ENCODE measurements at places on chromosomes 2 and 18. TPM values are rescaled to one million over a fixed set of nuclear protein-coding genes. Genes with fewer than 3 reads are reported as not detected.

- no peaks in the 10 kb centered on the region for H3K4me1 ChIP-seq
- no peak overlapping the region for H3K27ac ChIP-seq
- H3K4me3 ChIP-seq = no peak overlapping the region
- no peaks in the 10 kb centered on the region for H3K27me3 ChIP-seq
- no peaks in the 10 kb centered on the region for H3K36me3 ChIP-seq
These were observed 863.3 kb downstream of the CNTNAP5 start for GRCh38 chr2:124888431-124888830.

DNA sequence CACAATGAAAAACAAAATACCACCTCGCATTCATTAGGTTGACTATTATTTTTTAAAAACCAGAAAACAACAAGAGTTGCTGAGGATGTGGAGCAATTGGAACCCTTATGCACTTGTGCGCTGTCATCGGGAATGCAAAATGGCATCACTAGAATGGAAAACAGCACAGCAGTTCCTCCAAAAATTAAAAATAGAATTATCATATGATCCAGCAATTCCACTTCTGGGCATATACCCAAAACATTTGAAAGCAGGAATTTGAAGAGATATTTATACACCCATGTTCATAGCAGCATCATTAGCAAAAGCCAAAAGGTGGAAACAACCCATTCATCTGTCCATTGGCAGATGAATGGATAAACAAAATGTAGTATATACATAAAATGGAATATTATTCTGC is 11.9 kb upstream of the NMUR1 start:
- no peak overlapping the region for H3K27ac ChIP-seq
- peaks cover 15% of the 10 kb centered on the region for H3K36me3 ChIP-seq
- no peak for DNase-seq

GRCh38 chr2:108946442-108946841 is 42.6 kb downstream of the EDAR start:
- DNase-seq = no peak
- H3K27me3 ChIP-seq = no peaks in the 10 kb centered on the region
- H3K27ac ChIP-seq = no peak overlapping the region
- peaks cover 23% of the 10 kb centered on the region for H3K36me3 ChIP-seq

GRCh38 chr2:133266926-133267590 is 301.2 kb downstream of the NCKAP5 start:
- no peak overlapping the region for H3K27ac ChIP-seq
- peaks cover 7% of the 10 kb centered on the region for H3K27me3 ChIP-seq
- no peak for DNase-seq
- no peak overlapping the region for H3K4me3 ChIP-seq
- H3K4me1 ChIP-seq = no peaks in the 10 kb centered on the region

- H3K4me1 ChIP-seq = no peaks in the 10 kb centered on the region
- no peaks in the 10 kb centered on the region for H3K36me3 ChIP-seq
- no peak for DNase-seq
- H3K27me3 ChIP-seq = no peaks in the 10 kb centered on the region
These were observed 305.7 kb upstream of the MYT1L start for GRCh38 chr2:2636813-2637212.

- H3K4me3 ChIP-seq = no peak overlapping the region
- no peaks in the 10 kb centered on the region for H3K27me3 ChIP-seq
- H3K36me3 ChIP-seq = no peaks in the 10 kb centered on the region
- H3K27ac ChIP-seq = peak overlapping the region; percentile 13
- peak; percentile 18 for DNase-seq
These were observed 155.0 kb downstream of the ARHGAP15 start for GRCh38 chr2:143284087-143284675.

DNA sequence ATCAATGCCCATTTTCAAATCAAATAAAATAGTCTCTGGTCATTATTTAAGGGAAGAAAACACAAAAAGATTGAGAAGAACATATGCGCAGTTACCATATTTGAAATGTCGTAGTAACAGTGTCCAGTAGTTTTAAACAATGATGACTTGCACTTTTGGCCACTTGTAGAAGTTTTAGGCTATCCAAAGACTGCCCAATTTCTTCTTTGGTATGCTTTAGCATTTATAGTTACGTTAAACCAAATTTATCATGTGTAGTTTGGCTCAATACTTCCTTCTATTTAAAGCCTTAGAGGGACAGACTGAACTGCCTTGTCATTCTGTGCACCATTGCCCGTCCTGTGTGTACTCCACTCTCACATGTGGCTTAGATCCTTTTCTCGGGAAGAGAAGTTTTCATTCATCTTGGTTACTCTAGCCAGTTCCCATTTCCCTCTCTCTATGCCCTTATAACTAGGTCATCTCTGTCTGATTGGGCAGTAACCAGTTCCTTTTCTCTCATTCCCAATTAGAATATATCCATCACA is 84.8 kb upstream of the TTN start:
- no peaks in the 10 kb centered on the region for H3K36me3 ChIP-seq
- no peak for DNase-seq
- H3K4me3 ChIP-seq = no peak overlapping the region

DNA sequence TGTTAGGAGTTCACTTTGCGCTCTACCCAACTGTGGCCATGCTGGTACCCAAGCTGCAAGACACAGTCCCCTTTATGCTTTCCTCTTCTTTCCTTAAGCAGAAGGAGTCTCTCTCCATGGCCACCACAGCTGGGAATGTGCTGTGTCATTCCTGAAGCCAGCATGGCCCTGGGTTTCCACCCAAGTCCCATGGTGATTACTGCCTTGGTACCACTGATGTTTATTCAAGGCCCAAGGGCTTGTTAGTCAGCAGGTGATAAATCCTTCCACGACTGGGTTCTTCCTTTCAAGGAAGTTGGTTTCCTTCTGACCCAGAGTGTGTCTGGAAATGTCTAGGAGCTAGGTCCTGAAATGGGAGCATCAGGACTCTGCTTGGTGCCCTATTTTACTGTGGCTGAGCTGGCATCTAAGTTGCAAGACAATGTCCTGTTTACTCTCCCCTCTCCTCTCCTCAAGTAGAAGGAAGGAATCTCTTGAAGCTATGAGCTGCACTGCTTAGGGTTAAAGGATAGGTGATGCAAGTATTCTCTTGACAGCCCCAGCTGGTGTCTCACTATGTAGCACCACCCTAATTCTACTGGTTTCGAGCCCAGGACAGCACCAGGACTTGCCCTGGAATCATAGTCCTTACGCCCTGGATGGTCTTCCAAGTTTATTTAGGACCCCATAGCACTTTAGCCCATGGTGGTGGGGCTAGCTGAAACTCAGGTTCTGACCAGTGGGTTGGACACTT is 18.7 kb upstream of the NUP35 start:
- H3K27me3 ChIP-seq = peaks cover 7% of the 10 kb centered on the region
- no peak overlapping the region for H3K27ac ChIP-seq
- H3K36me3 ChIP-seq = no peaks in the 10 kb centered on the region
- no peaks in the 10 kb centered on the region for H3K4me1 ChIP-seq
- no peak for DNase-seq
- H3K4me3 ChIP-seq = no peak overlapping the region

- no peaks in the 10 kb centered on the region for H3K4me1 ChIP-seq
- no peak overlapping the region for H3K4me3 ChIP-seq
- H3K27ac ChIP-seq = no peak overlapping the region
- H3K27me3 ChIP-seq = peaks cover 8% of the 10 kb centered on the region
- DNase-seq = no peak
- H3K36me3 ChIP-seq = no peaks in the 10 kb centered on the region
These were observed 76.9 kb upstream of the MAP3K20 start for GRCh38 chr2:172998547-172999272.

DNA sequence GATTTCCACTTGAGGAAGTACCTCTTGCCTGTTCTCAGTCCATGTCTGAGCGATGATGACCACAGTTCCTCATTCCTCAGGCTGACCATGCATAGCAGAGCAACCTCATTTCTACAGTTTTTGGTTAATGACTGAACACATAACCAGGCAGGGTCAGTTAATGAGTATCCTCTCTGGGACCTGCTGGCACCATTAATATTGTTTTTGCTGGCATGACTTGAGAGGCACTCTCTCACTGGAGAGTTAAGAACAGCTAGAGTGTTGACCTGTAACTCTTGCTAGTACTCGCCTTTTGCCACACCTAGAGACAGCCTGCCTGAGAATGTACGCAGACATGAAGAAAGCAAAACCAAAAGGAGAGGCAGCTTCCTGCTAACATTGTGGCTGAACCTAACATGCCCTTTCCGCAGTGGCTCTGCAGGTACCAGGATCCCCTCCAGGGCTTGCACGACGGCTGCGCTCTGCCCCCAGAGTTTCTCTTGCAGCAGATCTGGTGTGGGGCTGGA is 23.9 kb downstream of the PECR start:
- H3K4me3 ChIP-seq = peak overlapping the region; percentile 92
- H3K27ac ChIP-seq = peak overlapping the region; percentile 97
- peaks cover 27% of the 10 kb centered on the region for H3K4me1 ChIP-seq
- H3K27me3 ChIP-seq = no peaks in the 10 kb centered on the region

GRCh38 chr2:239917125-239917956 is 107.8 kb downstream of the NDUFA10 start:
- no peak overlapping the region for H3K27ac ChIP-seq
- no peaks in the 10 kb centered on the region for H3K27me3 ChIP-seq
- no peak for DNase-seq
- H3K36me3 ChIP-seq = peaks cover 2% of the 10 kb centered on the region
- no peak overlapping the region for H3K4me3 ChIP-seq
- no peaks in the 10 kb centered on the region for H3K4me1 ChIP-seq

GRCh38 chr2:216142540-216142939 is 33.4 kb downstream of the XRCC5 start:
- peak; percentile 49 for DNase-seq
- no peaks in the 10 kb centered on the region for H3K27me3 ChIP-seq
- H3K4me1 ChIP-seq = peaks cover 36% of the 10 kb centered on the region
- peak overlapping the region; percentile 20 for H3K27ac ChIP-seq

- H3K27me3 ChIP-seq = peaks cover 13% of the 10 kb centered on the region
- H3K4me1 ChIP-seq = no peaks in the 10 kb centered on the region
- no peaks in the 10 kb centered on the region for H3K36me3 ChIP-seq
- no peak for DNase-seq
- no peak overlapping the region for H3K4me3 ChIP-seq
- H3K27ac ChIP-seq = no peak overlapping the region
These were observed 190.1 kb upstream of the GLI2 start for GRCh38 chr2:120545521-120546047.

GRCh38 chr2:30368258-30368657 is 78.8 kb upstream of the LCLAT1 start:
- DNase-seq = no peak
- H3K4me3 ChIP-seq = no peak overlapping the region
- H3K27ac ChIP-seq = no peak overlapping the region
- peaks cover 50% of the 10 kb centered on the region for H3K4me1 ChIP-seq
- H3K36me3 ChIP-seq = peaks cover 2% of the 10 kb centered on the region
- H3K27me3 ChIP-seq = no peaks in the 10 kb centered on the region

DNA sequence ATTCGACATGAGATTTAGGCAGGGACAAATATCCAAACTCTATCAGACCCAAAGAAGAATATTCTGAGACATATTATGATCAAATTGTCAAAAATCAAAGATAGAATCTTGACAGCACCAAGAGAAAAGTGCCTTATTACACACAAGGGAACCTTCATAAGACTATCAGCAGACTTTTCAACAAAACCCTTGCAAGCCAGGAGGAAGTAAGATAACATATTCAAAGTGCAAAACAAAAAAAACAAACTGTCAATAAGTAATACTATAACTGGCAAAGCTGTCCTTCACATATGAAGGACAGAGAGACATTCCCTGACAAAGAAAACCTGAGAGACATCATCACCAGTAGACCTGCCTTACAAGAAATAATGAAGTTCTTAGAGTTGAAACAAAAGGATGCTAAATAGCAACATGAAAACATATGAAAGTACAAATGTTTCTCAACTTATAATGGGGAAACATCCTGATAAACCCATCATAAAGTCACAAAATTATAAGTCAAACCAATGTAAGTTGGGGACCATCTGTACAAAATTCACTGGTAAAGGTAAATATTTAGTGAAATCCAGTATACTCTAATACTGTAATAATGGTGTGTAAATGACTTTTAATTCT is 76.6 kb downstream of the FAM171B start:
- no peaks in the 10 kb centered on the region for H3K36me3 ChIP-seq
- no peak overlapping the region for H3K27ac ChIP-seq
- no peaks in the 10 kb centered on the region for H3K4me1 ChIP-seq
- H3K4me3 ChIP-seq = no peak overlapping the region
- peaks cover 4% of the 10 kb centered on the region for H3K27me3 ChIP-seq

- no peak for DNase-seq
- no peaks in the 10 kb centered on the region for H3K4me1 ChIP-seq
- H3K4me3 ChIP-seq = no peak overlapping the region
- H3K27me3 ChIP-seq = no peaks in the 10 kb centered on the region
- H3K36me3 ChIP-seq = no peaks in the 10 kb centered on the region
These were observed 166.5 kb downstream of the PTPRM start for GRCh38 chr18:7733642-7734041.

- H3K27ac ChIP-seq = no peak overlapping the region
- no peaks in the 10 kb centered on the region for H3K27me3 ChIP-seq
- no peaks in the 10 kb centered on the region for H3K36me3 ChIP-seq
- peaks cover 10% of the 10 kb centered on the region for H3K4me1 ChIP-seq
- no peak for DNase-seq
These were observed 451.4 kb downstream of the TNS1 start for GRCh38 chr2:217551252-217551899.

DNA sequence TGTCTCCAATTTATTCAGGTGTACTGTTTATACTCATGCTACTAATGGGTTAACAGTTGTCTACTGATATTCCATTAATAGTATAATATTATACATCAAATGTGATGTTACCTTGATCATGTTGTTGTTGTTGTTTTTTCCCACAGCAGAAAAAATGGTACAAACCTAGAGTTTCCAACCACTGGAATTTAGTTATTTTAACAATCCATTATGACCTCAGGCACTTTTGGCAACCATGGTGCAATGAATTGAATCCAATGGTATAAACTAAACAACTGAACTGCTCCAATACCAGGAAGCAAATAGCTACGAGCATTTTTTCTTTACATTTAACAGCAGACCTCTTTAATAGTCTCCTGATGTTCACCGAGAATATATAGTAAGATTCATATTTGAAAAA is 31.0 kb upstream of the C2orf66 start:
- H3K4me3 ChIP-seq = no peak overlapping the region
- no peaks in the 10 kb centered on the region for H3K36me3 ChIP-seq
- H3K27me3 ChIP-seq = no peaks in the 10 kb centered on the region
- DNase-seq = no peak
- H3K4me1 ChIP-seq = no peaks in the 10 kb centered on the region
- no peak overlapping the region for H3K27ac ChIP-seq

GRCh38 chr2:61770746-61771145 is 83.1 kb downstream of the FAM161A start:
- H3K4me3 ChIP-seq = no peak overlapping the region
- H3K27ac ChIP-seq = no peak overlapping the region
- peaks cover 2% of the 10 kb centered on the region for H3K36me3 ChIP-seq
- no peaks in the 10 kb centered on the region for H3K4me1 ChIP-seq
- H3K27me3 ChIP-seq = peaks cover 2% of the 10 kb centered on the region

GRCh38 chr18:12421732-12422131 is 14.0 kb downstream of the PRELID3A start:
- H3K4me1 ChIP-seq = peaks cover 14% of the 10 kb centered on the region
- no peak overlapping the region for H3K27ac ChIP-seq
- no peaks in the 10 kb centered on the region for H3K27me3 ChIP-seq

TMEM200C gene
- total RNA-seq = not detected

UGT1A8 gene
- total RNA-seq = not detected

FTCDNL1 gene
- total RNA-seq = 1.3 TPM

CYP27C1 gene
- total RNA-seq = not detected

IL1B gene
- 0.14 TPM for total RNA-seq

ABCB11 gene
- not detected for total RNA-seq

CAD gene
- 53.6 TPM for total RNA-seq

HOXD9 gene
- total RNA-seq = not detected

ZBTB7C gene
- not detected for total RNA-seq

THSD7B gene
- 0.49 TPM for total RNA-seq

LRRTM4 gene
- total RNA-seq = not detected

CPLX4 gene
- not detected for total RNA-seq

ADD2 gene
- total RNA-seq = 24.3 TPM

Measured in activated T-cell treated with anti-CD3 and anti-CD28 coated beads, Interleukin-2, amount 50 U/mL, for 72 hours (primary cell).